ENCODE measurements at places on chromosomes 12 and 14.

DNA sequence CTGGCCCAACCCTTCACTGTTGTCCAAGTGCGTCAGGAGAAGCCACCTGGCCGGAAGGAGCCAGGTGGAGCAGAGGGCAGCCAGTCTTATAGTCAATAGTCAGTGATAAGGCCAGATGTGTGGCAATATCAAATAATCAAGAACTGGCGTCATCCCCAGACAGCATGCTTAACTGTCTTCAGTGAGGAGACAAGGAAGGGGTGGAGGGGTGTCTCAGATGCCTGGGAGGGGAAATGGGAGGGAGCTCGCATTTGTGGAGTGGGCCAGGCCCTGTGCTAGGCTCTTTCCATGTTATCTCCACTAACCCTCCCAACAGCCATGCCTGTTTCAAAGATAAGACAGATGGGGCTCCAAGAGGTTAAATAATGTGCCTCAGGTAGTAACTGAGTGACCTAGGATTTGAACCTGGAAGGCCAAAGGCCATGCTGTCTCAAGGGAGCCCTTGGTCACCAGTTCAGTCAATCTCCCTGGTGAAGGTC lies 48.9 kb upstream of the FOS start:
- DNase-seq = no peak

DNA sequence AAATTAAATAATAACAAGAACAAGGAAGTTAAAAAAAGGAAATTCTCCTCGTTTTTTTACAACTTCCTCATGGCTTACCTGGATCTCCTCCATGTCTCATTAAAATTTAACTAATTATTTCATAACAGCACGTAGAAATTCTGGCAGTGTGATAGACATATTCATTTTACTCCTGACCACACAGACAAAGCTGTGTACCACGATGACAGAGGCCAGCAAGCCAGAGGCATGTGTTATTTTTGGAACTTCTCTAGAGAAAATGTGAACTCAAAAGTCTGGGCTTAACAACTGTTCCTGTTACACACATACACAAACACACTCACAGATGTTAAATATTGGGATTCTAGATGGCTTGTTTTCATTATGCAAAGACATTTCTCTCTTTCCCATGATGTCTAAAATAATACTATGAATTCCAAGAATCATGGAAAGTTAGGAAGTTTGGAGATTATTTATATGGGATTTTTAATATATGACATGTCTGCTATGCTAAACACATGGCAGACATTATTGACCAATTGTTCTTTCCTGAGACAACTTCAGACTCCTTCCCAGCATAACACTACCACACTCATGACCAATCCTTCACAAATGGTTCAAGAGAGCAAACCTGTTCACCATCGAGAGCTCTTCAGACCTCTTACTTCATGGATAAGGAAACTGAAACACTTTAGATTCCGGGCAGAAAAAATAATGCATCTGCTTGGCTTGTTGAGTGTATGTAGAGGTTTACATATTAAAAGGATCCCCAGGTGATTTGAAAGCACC lies 158.7 kb downstream of the DACT1 start:
- DNase-seq = no peak

DNA sequence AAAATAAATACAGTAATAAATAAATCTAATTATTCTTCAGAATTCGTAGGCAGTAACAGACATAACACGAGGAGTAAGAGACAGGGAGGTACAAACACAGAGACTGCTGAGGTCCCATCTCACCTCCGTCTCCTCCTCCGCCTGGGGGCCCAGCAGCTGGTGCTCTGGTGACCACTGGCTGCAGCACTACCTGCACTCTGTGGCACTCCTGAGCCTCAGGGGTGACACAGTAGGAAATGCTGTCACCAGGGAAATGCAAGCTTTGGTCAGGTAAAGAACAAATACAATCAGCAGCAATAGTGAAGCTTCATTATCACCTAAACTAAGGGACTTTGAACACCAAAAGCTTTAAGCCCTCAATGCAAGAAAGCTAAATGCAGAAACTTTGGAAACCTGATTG lies 19.6 kb downstream of the GSTZ1 start:
- DNase-seq = no peak

DNA sequence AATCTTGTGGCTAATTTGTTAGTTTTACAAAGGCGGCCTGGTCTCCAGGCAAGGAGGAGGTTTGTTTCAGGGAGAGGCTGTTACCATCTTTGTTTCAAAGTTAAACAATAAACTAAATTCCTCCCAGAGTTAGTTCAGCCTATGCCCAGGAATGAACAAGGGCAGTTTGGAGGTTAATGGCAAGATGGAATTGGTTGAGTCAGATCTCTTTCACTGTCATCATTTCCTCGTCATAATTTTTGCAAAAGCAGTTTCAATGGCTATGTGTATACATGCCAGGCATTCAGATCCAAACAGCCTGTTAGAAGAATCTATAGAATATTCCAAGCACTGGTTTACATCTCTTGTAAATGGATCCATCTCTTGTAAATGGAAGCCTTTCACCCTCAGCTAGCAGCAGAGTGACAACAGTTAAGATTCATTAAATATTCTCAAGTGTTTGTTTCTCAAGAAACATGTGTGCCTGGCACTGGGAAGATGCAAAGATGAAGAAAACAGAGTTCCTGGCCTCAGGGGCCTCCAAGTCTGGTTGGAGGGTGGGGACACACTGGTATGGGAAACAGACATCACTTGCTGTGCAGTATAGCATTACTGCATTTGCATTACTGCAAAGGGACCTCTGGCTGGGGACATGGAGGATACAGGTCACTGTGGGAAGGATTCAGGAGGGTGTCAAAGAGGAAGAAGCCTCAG lies 65.8 kb downstream of the RIN3 start:
- DNase-seq = no peak

DNA sequence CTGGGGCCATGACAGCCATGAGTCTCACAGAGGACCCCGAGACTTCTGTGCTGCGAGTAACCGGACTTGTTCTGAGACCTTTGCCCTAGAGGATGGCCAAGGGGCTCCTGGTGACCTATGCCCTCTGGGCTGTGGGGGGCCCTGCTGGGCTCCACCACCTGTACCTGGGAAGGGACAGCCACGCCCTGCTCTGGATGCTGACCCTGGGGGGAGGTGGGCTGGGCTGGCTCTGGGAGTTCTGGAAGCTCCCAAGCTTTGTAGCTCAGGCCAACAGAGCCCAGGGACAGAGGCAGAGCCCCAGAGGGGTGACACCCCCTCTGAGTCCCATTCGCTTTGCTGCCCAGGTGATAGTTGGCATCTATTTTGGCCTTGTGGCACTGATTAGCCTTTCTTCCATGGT lies 2.1 kb downstream of the DNAJC22 start:
- DNase-seq = no peak

DNA sequence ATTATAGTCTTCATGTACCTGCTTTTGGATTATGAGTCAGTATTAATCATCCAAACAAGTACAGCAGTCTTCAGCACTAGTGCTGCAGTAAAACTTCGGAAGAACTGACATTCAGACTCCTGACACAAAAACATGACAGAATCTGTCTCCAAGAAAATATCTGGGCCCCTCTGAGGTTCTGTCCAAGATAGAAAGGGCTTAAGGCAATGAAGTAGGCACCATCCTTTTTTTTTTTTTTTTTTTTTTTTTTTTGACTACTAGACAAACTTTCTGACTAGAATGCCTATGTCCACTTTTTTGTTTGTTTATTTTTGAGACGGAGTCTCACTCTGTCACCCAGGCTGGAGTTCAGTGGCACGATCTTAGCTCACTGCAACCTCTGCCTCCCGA lies 112.5 kb downstream of the MED13L start:
- DNase-seq = no peak

GRCh38 chr14:30195941-30196340 lies 268.3 kb upstream of the PRKD1 start:
- DNase-seq = no peak

DNA sequence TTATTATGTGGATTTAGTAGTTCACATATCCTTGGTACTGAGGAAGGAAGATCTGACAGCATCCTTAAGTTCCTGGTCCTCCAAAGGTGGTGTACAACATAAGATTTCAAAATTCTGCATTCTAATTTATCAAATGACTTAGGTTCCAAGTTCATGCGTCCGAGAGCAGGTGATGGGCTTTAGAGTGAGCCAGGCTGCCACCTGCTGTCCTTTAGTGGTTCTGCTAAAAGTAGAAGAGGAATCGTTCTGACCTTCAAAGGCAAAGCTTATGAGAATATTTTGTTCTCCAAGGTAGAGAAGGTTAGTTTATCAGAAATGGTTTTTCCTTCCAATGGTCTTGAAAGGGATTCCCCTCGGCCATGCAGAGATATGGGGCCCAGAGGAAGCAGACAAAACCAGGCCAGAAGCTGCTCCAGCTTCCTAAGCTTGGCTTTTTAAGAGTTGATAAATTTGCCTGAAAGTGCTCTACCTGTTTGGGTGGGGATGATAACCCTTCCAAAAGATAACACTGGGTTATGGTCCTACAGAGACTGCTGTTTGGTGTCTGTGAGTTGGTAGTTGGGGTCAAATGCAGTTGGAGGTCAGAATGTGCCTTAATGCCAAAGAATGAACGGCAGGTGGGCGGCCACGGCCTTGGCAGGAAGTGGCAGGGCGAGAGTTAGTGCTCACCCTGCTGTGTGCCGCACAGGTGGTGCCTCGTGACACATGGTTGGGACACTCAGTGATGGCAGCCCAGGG lies 29.1 kb upstream of the LRTM2 start:
- peak; percentile 85 for DNase-seq

- DNase-seq = no peak
Measured at GRCh38 chr12:12023456-12023855, 47.3 kb upstream of the BCL2L14 start.

- no peak for DNase-seq
Measured at GRCh38 chr12:76688631-76689030, 75.3 kb upstream of the ZDHHC17 start.

DNA sequence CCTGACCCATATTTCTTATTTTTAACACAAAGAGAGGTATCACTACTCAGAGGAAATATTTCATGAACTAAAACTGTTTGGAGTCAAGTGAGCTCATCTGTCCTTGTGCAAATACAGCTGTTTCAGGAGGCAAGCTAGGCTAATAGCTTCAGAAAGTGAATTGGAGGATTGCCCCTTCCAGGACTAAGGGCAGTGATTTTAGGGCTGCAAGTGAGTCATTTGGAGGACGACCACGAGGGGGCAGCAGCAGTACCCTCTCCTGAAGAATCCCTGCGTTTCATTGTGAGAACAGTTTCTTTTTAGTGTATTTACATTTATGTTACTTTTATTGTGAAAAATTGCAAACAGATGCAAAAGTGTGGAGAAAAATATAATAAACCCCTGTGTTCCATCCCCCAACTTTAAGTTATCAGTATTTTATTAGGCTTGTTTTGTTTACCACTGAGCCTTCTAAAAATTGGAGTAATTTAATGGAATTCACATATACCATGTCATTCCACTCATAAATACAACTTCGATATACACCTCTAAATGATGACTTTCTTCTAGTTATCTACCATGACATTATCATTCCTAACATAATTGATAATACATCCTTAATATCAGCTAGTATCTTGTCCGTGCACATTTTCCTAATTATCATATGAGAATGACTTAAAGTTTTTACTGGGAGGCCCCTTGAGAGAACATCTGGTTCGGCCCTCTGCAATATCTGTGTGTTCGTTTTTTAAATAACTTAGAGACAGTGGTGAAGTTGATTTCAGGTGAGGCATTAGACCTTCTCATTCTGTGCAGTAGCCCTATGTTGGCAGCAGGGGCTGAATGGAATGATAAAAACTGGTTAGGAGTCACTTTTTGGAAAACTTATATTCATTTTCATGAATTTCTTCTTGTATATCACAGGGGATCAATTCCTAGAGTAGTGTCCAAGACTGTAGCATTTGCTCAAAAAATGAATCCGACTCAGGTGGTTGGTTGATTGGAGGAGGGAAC lies 13.7 kb downstream of the FOXJ2 start:
- DNase-seq = peak; percentile 93

DNA sequence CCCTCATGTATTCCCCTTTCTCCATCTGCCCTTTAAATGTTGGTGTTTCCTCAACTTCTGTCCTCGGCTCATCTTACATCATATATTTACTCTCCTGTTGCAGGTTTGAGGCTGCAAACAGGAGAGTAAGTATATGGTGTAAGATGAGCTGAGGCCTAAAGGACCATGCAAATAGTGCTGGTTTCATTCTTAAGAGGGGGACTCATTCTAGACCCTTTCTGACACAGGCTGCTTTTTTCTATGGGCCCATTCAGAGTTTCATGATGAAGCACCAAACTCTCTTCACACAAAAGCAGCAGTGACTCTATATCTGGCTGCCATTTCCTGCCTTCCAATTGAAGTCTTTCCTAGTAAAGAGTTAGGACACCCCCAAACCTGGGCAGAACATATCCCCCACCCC lies 218.5 kb downstream of the PHLDA1 start:
- DNase-seq = no peak

GRCh38 chr14:95713596-95714371 lies at the start of gene TCL1A:
Gene TCL1A (minus strand): TSS chr14:95714125. CDS start chr14:95714066, 59 bp downstream.
- no peak for DNase-seq

DNA sequence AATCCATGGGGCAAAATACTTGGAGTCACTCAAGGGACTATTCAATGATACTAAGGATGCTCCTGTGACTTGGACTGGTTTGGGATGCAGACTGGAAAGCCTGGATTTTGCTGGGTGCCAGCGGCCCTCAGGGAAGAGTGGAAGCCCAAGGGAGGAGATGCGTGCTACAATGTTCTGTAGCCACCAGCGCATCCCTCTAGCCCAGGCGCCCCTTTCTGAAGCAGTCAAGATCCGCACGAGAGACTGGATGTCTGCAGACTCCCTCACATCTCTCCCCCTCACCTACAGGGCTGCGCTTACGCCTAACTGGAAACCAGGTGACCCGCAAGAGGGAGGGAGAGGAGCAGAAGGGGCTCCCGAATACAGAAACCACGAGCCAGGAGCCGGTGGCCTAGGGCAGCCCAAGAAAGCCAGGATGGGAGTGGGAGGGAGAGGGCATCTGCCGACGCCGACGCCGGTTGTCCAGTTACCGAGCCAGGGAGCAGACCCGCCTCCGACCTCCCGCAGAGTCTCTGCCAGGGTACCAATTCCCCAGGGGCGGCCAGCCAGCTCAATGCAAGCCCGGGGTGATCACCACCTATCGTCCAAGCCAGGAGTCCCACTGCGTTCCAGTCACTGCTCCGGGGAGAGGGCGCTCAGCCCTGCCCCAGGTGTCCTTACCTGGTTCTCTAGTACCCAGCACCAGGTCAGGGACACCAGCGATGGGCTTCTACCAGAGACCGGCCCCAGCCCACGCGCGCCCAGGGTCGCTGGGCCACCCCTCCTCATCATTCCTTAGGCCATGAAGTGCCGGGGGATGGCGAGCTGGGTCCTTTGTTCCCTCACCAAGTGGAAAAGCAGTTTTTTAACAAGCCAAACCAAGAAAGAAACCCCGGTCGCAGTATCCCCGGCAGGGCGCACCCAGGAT lies 1.2 kb downstream of the NTN4 start:
- no peak for DNase-seq

GRCh38 chr14:75917946-75918335 lies 63.9 kb downstream of the TGFB3 start:
- DNase-seq = no peak

DNA sequence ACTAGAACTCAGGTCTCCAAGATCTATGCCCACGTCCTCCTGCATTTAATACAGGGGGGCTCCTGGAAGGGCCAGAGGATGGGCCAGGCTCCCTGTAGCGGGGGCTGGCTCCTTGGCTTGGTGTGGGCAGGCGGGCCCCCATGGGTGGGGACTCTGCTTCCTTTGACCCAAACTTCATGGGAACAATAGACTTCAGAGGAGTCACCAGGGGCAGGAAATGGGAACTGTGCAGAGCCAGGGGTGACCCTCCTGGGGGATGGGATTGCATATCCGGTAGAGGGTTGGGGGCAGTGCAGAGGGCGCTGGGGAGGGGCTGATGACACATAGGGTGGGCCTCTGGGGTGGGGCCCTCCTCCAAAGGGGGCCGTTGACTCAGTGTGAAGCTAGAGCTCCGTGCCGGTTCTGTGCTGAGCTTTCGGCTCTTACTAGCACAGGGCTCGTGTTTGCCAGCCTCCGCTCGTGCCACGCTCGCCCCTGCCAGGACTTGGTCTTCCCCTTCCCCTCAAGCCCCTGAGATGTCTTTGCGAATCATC lies 4.6 kb downstream of the TEAD4 start:
- DNase-seq = no peak
